ENCODE measurements at places on chromosomes 3 and 15.

DNA sequence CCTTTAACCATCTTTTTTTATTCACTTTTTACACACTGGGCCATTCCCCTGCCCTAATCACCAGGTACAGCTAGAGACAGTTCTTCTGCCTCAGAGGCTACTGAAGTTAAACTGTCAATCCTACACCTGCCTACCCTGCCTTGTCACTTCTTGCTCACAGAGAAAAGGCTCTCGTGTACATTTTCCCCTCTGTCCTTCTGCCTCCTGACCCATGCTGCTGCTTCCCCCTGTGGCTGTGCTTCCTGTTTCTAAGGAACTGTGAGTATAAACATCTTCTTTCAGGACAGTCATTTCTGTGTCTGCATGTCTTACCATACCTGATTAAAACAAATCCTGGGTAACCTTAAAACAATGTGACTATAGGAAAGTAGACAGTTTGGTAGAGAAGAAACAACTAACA, 236.4 kb upstream of the MRPL3 start:
- DNase-seq = no peak

DNA sequence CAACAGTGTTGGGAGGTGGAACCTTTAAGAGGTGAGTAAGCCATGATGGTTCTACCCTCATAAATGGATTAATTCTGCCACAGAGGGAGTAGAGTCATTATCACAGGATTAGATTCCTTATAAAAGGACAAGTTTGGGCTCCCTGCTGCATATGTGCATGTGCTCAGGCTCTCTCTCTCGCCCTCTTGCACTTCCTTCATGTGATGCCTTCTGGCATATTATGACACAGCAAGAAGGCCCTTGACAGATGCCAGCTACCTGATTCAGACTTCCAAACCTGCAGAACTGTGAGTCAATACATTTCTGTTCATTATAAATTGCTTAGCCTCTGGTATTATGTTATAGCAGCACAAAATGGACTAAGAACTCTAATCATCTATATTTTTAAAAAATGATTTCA, 205.3 kb downstream of the CTNNB1 start:
- no peak for DNase-seq

- no peak for DNase-seq
Observed at GRCh38 chr3:143263852-143264513, 144.4 kb downstream of the CHST2 start.

DNA sequence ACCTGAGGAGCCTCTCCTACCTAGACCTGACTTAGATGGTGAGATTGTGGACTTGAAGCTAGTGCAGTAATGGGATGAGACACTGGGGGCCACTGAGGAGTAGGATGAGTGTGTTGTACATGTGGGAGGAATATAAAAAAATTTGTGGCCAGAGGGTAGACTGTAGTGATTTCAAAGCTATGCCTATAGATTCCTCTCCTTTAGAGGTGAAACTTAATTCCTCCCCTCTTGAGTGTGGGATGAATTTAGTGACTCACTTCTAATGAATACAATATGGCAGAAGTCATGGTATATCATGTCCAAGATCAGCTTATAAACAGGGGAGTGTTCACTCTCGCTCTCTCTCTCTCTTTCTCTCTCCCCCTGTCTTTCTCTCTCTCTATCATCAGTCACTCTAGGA, 6.7 kb downstream of the ZNF860 start:
- DNase-seq = no peak

GRCh38 chr3:129039271-129040038, 21.1 kb upstream of the GP9 start:
- DNase-seq = no peak

DNA sequence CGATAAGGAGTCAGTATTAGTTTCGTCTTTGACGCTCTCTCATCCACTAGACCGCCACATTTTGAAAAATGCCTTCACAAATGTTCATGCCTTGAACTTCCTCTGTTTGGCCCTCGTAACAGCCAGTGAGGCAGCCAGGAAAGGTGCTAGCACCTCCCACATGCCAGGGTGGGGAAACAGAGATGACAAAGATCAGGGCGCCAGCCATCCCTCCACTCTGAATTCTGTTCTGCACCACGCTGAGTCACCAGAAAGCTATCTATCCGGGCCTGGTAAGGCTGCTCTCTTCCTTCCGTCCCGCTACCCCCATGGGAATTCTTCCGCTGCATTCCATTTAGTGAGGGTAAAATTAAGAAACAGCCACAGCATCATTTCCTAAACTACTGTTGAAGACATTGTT, 31.3 kb upstream of the BCL2L10 start:
- no peak for DNase-seq

DNA sequence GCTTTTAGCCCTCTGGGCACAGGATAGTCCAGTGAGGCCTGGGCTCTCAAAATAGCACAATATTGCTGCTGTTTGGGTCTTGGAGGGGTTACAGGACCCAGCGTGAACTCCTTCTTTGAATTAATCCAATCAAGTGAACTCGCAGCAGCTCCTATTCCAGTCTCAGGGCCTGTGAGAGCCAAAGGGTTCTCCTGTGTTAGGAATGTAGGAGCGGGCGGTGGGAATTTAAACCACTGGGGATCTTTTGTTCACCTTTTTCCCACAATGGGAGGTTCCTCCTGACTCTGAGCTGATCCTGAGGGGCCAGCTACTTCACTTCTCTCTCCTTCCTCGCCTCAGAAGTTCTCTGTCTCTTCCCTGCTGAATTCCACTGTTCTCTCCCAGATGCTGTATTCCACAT, 504.0 kb downstream of the UNC13C start:
- no peak for DNase-seq

DNA sequence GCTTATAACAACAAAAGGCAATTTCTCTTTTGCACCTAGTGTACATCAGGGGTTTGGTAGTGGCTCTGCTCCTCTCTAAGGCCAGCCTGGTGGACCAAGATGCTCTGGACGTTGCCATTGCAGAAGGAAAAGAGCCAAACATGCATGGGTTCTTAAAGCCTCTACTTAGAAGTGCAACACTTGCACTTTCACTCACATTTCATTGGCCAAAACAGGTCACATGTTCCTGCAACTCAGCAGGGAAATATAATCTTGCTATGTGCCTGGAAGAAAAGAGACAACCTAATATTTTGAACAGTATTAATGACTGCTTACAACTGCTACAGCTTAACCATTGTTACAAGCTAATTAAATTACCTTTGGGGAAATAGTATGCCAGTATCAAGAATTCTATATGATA, 182.9 kb downstream of the IL5RA start:
- DNase-seq = no peak

GRCh38 chr3:146334151-146334550, 83.2 kb upstream of the PLSCR4 start:
- no peak for DNase-seq

DNA sequence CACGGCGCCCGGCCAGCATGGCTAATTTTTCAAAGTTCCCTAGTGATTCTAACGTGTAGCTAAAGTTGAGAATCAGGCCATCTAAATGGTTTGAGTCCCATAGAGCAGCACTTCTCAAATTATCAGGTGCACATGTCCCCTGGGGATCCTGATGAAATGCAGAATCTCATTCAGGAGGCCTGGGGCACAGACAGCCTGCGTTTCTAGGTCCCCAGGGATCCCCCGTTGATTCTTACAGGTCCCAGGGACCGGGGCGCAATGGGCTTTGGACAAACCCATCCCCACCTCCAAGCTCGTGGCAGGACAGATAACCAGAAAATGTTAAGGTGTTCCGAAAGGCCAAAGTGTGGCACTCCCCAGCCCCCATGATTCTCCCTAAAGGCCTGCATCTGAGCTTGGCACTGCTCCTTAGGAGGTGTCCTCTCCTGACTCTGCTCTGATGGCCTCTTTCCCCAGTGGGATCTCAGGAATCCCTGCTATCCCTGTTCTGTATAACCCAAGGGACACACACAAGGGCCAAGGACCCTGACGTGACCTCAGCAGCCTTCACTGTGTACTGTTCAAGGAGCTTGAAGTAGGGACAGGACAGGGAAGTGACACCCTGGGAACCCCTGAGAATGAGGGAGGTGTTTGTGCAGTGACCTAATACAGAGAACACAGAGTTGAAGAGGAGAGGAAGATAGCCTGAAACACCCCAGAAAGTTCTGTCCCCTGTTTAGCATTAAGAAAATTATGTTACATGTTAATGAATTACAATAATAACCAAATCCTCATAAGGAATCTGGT, 8.0 kb downstream of the LRRK1 start:
- no peak for DNase-seq

- DNase-seq = no peak
Observed at GRCh38 chr15:26029146-26029545, 166.0 kb upstream of the ATP10A start.

- no peak for DNase-seq
Observed at GRCh38 chr15:90201944-90202375, 830 bp downstream of the SEMA4B start.

DNA sequence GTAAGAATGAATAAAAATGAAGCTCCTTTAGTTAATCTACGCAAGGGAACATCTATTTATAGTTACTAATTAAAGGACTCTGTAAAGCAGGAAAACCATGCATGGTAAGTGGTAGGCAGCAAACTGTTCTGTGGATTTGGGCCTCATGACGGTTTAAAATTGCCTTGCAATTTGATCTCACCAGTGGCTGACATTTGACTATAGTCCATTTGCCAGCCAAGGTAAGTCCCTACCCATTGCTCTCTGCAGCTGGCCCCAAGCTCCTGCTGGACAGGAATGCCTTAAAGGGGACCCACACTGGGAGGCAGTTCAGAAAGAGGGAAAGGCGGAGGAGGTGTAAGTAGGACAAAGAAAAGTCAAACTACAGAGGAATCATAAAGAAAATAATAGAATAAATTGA, 203.3 kb downstream of the PLCL2 start:
- no peak for DNase-seq

DNA sequence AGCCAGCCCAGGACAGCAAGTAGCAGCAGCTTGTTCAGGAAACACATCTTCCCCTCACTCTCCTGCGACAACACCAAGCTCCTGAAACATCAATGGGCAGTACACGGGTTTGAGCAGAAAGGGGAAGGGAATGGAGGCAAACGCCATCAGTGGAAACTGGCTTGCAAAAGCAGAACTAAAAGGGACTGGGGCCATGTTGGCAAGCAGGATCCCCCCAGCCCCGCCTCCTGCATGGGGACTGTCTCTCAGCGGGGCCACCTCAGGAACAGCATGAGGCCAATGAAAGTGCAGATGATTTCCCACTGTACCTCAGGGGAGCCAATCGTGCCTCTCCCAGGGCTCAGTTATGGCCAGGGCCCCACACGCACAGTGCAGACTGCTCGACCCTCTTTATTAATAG, 6.8 kb downstream of the CDAN1 start:
- no peak for DNase-seq

DNA sequence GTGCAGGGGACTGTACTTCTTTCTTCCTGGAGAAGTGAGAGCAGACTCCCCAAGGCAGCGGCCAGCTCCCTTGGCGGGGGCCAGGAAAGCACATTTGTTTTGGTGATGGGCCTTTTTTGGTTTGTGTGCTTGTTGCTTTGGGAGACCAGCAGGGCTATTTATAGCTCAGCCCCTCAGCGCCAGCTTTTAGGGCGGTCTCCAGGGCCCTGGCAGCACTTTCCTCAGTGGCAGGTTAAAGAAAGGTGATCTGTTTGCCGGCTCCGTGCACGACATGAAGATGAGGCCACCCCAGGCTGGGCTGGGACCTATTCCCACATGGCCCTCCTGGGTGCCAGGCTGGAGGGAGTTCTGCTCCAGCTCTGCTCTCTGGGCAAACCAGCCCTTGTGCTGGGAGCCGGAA, 21.8 kb downstream of the SLC6A11 start:
- no peak for DNase-seq

DNA sequence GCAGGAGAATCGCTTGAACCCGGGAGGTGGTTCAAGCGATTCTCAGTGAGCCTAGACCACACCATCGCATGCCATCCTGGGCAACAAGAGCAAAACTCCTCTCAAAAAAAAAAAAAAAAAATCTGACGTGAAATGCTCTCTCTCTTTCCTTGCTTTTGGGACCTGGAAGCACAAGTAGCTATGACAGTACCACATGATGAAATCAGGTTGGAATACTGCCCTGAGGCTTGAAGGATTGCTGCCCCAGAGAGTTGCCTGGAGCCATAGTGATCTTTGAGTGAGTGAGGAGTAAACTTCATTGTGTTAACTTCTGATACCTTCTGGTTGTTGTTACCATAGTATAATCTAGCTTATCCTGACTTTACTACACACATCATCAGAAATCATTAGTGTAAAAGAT, 23.3 kb downstream of the AKAP13 start:
- DNase-seq = peak; percentile 59

GRCh38 chr3:25775936-25776335, 7.3 kb downstream of the NGLY1 start:
- DNase-seq = no peak

All from tibial artery (tissue), 4 donors.